ENCODE measurements at places on chromosomes 7 and 10.

DNA sequence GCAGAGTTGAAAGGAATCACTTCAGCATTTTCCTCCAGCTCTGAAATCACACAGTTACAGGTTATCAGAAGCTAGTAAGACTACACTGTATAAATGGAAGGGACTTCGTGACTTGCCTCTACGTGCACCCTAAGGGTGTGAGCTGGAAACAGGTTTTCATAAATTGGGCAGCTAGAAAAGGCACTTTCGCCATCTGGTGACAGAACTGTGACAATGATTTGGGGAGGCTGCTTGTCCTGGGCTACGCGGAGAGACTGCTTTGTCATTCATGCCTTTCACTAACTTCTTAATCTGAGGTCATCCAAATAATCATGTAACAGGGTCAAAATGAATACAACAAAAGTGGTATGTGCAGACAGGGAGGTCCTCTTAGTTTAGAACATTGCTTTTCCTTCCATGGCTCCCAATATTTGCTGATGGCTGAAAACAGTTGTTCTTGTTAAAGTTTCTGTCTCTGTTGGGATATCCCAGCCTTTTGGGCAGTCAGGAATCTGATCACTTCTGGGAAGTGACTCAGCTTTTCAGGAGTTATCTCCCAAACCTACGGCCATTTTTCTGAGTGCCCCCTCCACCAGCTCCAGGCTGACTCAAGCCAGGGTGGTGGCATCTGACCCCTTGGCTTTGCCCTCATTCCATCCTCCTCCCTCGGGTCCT, 17.8 kb downstream of the VWC2 start:
- DNase-seq = no peak

GRCh38 chr10:7258948-7259523, 151.8 kb downstream of the SFMBT2 start:
- DNase-seq = no peak

DNA sequence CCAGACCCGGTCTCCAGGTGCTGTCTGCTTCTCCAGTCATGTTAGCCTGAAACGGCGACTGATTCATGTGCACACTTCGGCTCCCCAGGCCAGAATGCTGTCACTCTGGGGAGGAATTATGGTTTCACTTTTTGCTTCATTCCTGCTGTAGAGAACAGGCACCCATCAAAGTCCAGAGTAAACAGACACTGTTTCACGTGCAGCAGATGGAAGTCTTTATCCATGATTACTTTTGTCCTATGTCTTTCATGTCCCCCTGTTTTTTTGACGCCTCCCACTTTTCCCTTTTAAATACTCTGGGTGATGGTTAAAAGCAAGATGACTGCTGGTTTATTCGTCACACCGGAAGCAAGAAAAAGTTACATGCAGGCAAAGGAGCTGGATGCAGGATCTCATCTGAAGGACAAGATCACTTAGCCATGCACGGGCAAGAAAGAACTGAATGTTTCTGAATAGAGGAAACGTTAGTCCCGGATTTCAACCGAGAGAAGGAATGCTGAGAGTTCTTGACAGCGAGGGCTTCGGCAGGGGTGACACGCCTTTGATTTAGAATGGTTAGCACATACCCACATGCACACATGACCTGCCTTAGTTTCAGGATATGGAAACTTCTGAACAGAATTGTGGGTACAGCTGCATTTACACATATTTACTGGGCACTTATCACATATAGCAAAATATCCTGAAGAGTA, 250.0 kb upstream of the KLF6 start:
- DNase-seq = no peak

DNA sequence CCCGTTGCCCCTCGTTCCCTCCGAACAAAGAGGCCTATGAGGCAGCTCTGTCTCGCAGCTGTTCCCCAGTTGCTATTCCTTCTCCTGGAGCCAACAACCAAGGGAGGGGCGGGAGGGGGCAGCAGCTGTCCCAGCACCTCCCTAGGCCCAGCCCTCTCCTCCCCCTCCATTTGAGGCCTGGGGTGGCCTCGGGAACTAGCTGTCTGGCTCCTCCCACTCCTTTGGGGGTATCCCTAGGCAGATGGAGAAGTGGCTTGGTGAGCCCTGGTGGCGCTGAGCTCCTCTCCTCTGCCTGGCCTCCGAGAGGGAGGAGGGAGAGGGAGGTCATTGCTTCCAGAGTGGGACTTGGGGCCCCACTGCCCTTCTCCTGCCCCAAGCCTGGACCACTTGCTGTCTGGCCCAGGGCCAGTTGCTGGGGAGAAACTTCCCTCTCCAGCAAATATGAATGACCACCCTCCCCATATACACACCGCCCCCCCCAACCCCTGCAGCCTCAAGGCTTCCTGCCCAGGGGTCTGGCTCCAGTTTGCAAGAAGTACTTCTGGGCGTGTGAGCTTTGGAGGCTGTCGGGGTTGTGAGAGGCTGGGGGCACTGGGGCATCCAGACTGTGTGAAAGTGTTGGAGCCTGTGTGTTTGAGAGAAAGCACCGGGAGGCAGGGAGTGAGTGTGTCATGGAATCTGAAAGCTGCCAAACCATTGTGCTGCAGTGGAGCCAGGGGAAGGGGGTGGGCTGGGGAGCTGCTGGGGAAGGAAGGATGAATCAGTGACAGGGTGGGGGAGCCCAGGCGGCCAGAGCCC, 3.1 kb downstream of the FLNC start:
- DNase-seq = no peak

GRCh38 chr7:90579181-90579688, 16.9 kb upstream of the CDK14 start:
- DNase-seq = no peak

DNA sequence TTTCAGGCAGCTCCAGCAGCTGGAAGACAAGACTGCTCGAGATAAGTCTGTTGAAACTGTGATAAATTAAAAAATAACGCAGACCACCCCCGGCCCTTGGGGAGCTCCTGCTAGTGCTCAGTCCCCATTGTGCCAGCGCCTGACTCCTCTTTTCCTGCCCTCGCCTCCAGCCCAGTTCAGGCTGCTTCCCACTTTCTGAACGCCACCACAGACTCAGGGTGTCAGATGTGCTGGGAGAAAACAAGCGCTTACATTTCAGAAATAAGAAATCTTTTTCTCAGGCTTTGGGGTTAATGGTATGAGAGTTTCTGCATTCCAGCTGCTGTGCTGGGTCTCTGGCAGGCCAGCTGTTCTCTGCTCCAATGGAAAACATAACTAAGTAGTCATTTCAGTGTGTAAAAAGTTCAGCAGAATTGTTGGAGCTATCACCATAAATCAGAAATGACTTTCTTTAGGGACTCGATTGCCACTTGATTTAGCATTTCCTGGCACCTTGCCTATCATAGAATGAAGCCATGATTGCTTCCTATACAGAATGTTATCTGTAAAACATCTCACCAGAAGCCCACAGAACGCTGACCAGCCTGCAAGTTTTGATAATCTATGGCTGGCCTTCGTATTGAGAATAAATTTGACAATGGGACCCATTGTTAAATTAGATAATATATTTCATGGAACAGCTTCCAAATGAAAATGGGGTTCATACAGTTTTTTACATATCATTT, 257.0 kb upstream of the ZNF32 start:
- DNase-seq = no peak

DNA sequence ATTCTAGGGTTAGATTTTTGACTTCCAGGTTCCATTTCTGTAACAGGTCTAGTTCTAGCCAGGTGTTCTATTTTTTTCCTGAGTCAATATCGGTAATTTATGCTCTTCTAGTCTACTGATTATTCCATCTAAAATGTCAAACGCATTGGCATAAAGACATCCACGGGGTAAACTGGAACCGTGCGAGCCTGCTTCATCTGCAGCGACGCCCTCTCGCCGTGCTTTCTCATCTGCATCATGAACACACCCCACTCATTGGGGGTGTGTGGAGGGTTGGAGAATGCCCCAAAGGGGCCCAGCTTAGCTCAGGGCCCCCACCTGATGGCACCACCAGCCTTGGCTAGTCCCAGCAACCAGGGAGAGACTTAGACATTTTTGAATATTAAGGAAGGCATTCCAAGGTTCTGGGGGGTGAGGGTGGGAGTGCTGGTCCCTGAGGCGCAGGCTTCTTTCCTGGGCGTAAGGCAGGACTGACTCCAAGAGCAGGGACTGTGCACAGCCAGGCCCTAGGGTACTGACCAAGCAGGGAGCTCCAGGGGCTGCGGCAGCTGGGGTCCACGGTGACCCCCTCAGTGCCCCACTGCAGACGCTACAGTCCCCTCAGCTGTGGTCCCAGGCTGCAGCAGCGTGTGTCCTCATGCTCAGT, 12.9 kb upstream of the CRYGN start:
- DNase-seq = peak; percentile 24

- no peak for DNase-seq
Observed at GRCh38 chr7:114007386-114007785, 88.6 kb upstream of the PPP1R3A start.

GRCh38 chr10:23694921-23695824, 256.3 kb downstream of the OTUD1 start:
- DNase-seq = no peak

GRCh38 chr7:18724318-18724717, 228.8 kb downstream of the HDAC9 start:
- no peak for DNase-seq

DNA sequence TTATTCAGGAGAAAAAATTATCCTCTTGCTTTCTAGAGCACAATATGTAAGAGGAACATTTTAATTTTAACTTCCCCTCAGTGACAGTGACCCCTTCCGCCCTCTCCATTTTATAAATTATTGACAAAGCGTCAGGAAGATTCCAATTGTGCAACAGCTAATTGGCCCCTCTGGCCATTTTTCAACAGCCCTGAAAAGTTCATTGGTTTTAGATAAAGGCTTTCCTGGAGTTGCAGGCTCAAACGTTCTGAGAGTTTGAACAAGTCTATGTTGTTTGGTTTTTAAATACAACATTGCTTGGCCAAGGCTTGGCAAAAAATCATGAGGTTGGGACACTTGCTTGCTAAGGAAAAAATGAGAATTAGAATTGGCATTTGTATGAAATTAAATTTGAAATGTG, 422.2 kb upstream of the ANKRD30A start:
- DNase-seq = no peak

DNA sequence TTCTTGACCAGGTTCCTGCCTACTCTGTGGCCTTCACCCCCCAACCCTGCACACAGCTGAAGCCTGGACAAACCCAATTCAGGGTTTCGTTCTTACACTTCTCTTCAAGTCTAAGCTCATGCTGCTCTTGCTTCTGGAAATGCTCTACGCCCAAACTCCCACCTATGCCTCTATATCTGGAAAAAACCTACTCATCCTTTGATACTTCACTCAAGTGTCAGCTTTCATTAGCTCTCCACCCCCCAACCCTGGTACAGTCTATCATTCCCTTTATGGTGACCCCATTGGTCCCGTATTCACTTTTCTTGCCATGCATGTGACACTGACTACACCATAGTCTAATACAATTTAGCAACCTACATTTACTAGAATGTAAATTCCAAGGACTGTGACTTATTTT, 220.9 kb upstream of the PLXNA4 start:
- no peak for DNase-seq

DNA sequence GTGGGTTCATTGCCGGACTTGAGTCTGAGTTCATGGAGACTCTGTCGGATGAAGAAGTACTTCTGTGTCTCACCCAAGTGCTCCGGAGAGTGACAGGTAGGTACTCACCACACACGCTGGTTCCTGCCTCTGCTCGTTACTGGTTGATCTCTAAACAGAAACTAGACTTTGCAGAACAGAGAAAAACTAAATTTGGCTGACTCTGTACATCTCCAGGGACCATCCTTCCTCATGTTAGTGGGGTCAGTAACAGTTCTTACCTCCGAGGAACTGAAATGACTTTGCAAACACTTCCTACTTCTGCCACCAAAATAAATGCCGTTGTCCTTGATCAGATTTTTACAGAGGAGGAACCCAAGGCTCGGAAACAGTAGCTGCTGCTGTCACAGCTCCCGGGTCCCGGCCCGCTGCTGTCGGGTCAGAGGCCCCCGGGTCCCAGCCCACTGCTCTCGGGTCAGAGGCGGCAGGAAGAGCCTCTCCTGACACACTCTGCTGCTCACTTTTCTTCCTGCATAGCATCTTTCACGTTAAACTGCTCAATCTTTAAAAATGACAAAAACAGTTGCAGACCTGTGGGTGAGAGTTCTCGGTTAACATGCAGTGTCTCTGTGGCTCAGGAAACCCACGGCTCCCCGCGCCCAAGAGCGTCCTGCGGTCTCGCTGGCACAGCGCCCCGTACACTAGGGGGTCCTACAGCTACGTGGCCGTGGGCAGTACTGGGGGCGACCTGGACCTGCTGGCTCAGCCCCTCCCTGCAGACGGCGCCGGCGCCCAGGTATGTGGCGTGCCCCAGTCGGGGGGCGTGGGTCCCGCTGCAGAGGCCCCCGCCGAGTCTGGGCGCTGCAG, 4.8 kb upstream of the MTG1 start:
- DNase-seq = peak; percentile 85

GRCh38 chr10:124381011-124381611, 37.6 kb downstream of the OAT start:
- no peak for DNase-seq

DNA sequence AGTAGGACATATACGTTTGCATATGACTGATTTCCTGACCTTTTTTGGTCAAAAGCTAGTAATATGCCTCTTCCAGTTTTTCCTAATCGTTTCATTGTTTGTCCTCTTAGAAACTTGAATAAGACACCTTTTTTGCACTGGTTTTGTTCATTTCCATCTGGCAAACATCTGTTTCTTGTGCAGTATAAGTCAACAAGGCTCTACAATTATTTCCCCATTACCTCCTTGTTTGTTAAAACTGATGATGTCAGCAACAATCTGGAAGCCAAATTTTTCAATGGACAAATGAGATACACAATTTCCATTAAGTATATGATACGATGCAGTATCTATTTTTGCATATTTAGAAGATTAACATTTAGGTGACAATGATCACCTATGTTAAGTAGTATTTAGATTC, 148.8 kb downstream of the NRBF2 start:
- DNase-seq = no peak

DNA sequence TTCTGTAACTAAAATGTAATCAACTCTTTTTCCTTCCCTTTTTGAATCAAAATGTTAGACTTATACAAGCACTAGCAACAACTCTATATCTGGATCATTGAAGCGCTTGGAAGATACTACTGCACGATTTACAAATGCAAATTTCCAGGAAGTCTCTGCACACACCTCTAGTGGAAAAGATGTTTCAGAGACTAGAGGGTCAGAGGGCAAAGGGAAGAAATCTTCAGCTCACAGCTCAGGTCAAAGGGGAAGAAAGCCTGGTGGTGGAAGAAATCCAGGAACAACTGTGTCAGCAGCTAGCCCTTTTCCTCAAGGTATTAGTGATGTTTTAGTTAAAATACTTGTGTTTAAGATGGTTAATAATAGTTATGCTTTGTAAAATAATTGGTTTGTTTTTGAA, 136.4 kb downstream of the MLLT10 start:
- no peak for DNase-seq

GRCh38 chr10:110947061-110947595, 27.7 kb downstream of the SHOC2 start:
- no peak for DNase-seq

GRCh38 chr10:78335691-78336401, 302.2 kb downstream of the RPS24 start:
- no peak for DNase-seq

- DNase-seq = no peak
Observed at GRCh38 chr10:102460836-102461186, 9.5 kb upstream of the C10orf95 start.

GRCh38 chr7:33766405-33766804, 138.9 kb upstream of the BMPER start:
- no peak for DNase-seq

Data from Peyer's patch (tissue), 4 donors.